ENCODE measurements at places on chromosomes 11 and 22.

- DNase-seq = no peak
These were observed 1454.7 kb downstream of the FAM181B start for GRCh38 chr11:81278991-81279390.

DNA sequence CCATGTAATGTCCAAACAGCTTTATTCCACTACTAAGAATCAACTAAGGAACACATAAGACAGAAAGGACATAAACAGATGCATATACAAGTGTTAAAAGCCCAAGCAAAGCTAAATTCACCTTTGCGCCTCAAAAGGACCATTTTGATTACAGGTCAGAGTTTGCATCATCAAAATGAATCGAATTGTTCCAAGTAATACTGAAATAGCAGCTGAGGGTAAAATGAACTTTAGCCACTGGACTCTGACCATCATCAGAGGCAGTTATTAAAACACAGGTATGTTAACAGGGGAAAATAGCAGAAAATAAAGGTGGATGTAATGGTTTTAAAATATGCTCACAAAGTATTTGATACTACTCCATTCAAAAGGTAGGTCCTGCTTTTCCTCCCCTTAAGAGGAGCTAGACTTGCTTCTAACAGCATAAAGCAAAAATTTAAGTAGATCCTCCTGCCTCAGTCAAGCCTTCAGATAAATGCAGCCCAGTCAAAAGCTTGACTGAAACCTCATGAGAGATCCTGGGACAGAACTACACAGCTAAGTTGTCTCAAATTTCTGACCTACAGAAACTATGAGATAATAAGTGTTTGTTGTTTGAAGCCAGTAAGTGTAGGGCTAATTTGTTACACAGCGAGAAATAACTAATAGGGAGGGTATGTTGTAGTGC is 35.4 kb downstream of the RBFOX2 start:
- DNase-seq = no peak

DNA sequence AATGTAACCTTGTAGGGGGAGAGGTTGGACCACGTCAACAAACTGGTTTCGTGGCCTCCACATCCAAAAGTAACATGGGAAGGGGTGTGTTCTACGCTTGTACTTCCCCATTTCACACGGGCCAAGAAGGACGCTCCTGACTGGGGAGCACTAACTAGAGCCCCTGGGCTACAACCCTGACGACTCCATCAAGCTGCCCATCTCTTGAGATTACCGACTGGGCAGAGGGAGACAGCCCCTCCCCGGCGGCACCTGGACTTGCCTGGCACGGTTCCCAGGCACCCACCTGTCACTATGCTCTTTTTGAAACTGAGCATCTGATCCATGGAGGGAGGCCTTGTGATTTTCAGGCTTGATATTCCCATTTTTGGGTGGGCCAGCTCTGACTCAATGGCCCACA is 68.5 kb downstream of the SHANK2 start:
- no peak for DNase-seq

- DNase-seq = no peak
These were observed 661.7 kb downstream of the TBC1D22A start for GRCh38 chr22:47423861-47424820.

DNA sequence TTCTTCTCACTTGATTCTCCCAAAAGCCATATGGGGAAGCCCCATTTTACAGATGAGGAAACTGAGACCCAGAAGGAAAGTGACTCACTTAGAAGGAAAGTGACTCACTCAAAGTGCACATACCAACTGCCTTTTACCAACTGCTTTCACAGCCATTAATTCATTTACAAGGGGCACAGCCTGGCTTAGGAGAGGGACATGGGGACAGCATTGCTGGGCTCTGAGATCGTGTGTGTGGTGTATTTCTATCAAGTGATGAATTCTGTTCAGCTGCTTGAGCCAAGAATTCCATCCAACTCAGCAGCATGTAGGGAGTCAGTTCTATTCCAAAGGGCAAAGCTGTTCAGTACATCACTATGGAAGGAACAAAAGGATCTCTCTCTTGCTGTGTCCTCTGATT is 23.5 kb upstream of the PAK1 start:
- DNase-seq = no peak

DNA sequence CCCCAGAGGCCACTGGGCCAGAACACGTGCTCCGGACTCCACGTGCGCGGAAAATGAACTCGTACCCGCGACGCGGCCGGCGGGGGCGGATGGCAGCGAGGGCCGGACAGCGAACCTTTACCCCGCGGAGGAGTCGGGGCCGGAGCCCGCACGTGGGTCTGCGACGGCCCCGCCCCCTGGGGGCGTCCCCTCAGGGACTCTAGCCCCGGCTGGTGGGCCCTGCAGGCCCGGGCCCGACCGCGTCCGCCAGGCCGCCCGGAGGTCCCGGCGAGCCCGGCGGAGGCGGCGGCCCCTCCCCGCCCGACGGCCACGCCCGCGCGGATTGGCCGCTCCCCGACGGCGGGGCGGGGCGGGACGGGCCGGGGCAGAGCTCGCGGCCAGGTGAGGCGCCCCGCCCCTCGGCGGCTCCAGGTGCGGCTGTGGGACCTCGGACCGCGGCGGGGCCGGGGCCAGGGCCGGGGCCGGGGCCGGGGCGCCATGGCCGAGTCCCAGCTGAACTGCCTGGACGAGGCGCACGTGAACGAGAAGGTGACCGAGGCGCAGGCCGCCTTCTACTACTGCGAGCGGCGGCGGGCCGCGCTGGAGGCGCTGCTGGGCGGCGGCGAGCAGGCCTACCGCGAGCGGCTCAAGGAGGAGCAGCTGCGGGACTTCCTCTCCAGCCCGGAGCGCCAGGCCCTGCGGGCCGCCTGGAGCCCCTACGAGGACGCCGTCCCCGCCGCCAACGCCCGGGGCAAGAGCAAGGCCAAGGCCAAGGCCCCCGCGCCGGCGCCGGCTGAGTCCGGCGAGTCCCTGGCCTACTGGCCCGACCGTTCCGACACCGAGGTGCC is at the start of gene FAM83F:
TSS of gene FAM83F (plus strand) at position 389 of the 827 bp plus-strand sequence. CDS start at position 478, 89 bp downstream.
- DNase-seq = no peak

DNA sequence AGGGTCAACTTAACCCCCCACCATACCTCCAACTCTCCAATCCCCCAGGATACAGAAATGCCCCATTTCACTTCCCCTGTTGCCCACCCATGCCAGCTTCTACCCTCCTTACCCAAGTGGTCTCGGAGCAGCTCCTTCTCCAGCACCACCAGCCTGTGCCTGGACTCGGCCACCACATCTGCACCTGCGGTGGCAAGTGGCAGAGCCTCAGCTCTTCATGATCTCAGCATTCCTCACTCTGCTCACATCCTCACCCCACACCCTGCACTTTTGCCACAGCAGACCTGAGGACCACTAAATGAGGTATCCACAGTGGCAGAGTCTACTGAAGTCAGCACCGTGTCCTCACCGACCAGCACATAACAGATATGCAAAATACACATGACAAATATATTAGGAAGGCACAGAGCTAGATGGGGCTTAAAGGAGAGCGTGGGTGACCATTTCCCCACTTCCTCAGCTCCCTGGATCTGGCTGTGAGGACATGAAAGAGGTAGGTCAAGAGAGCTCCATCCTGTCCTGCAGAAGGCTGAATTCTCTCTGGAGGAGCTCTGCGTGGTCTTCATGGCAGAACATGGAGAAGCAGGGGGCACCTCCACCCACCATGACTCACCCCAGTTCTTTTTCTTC is 9.7 kb downstream of the NHERF4 start:
- DNase-seq = no peak

- DNase-seq = peak; percentile 20
These were observed 4.5 kb downstream of the FOXR1 start for GRCh38 chr11:118975771-118976709.

DNA sequence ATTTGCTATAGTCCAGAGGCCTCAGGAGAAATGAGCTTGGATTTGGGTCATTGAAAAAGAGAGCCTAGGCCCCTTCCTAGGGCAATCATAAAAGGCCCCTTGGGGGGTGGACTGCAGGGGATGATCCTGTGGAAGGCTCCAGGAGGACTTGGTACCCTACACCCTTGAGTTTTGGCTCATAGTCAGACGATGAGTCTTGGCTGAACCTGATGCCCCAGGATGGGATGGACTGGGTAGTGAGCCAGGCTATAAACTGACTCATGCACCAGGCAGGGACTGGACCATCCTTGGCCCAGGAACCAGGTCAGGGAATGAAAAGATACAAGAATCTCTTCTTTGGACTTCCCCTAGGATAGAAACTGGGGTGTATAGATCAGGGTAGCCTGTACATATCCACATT is 54.2 kb downstream of the NAV2 start:
- DNase-seq = no peak

DNA sequence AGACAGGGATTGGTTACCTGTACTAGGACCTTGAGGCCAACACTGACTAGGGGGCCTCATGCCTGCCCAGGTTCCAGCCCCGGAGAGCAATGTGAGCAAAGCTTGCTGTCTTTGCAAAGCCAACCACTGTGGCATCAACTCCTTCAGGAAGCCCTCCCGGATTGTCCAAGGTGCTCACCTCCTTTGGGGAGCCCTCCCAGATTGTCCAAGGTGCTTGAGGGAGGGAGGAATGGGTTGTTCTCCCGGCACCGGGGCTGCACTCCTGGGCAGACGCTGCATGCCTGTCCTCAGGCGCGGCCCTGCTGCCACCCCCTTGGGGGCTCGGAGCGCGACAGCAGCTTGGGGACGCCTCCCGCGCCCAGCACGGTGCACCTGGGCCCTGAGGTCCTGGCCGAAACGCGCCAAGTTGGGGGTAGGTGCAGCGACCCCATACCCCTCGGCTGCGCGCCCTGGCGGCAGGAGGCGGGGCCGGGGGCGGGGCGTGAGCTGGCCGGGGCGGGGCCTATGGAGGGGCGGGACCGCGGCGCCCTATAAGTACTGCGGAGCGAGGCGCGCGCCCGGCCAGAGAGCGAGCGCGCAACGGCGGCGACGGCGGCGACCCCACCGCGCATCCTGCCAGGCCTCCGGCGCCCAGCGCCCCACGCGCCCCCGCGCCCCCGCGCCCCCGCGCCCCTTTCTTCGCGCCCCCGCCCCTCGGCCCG is at the start of gene CD81:
TSS of gene CD81 (plus strand) at position 560 of the 701 bp plus-strand sequence. CDS start 240 bp downstream, outside the sequence.
- DNase-seq = no peak

DNA sequence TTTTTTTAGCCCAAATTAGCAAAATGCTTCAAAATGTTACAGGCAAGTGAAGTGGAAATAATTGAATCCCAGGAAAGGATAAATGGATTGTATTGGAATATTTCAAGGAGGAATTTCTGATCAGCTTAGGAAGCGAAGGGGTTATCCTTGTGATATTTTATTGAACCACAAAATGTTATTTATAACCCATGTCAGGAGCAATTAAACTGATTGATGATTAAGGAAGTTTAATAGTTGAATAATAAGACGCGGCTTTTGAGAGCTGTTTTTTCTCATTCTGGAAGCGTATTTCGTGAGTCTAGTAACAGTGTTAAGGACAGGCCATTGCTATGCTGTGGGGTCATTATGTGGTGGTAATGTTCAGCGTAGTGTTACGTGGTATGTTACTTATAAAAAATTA is 192.3 kb downstream of the TBC1D22A start:
- DNase-seq = no peak

DNA sequence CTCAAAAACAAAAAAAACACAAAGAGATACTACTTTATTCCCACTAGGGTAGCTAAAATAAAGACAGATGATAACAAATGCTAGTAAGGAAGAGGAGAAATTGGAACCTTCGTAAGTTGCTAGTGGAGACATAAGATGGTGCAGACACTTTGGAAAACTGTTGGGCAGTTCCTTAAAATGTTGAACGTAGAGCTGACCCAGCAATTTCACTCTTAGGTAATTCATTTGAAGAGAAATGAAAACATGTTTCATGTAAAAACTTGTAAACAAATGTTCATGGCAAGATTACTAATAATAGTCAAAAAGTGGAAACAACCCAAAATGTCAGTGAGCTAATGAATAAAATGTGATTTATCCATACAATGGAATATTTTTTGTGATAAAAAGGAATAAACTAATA is 29.2 kb upstream of the ACAT1 start:
- DNase-seq = no peak

GRCh38 chr11:130522284-130522961 is 74.0 kb downstream of the ADAMTS15 start:
- no peak for DNase-seq

GRCh38 chr22:37726241-37726887 is 29.5 kb downstream of the TRIOBP start:
- DNase-seq = peak; percentile 58

- no peak for DNase-seq
These were observed 872.8 kb downstream of the BRD1 start for GRCh38 chr22:48954781-48955311.

- no peak for DNase-seq
These were observed 619 bp downstream of the LRRC75B start for GRCh38 chr22:24592058-24592850.

DNA sequence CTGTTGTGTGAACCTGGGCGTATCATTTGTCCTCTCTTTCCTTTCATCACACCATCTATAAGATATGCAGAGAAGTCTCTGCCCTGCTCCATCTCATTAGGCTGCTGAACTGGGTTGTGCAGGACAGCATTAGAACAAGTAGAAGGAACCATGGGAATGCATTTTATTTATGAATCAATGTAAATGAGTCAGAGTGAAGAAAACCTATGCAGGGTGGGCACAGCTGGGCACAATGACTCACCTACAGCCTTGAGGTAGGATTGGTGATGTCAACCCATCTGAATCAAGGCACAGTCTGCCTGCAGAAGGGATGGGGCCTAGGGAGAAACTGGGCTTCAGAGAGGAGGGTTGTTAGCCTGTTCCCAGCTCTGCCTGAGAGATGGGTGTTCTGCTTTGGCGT is 123.4 kb downstream of the CSNK2A3 start:
- DNase-seq = no peak

- peak; percentile 3 for DNase-seq
These were observed 29.0 kb upstream of the NAP1L4 start for GRCh38 chr11:3021125-3021524.

- DNase-seq = no peak
These were observed 53.1 kb upstream of the WNT11 start for GRCh38 chr11:76259299-76259908.

DNA sequence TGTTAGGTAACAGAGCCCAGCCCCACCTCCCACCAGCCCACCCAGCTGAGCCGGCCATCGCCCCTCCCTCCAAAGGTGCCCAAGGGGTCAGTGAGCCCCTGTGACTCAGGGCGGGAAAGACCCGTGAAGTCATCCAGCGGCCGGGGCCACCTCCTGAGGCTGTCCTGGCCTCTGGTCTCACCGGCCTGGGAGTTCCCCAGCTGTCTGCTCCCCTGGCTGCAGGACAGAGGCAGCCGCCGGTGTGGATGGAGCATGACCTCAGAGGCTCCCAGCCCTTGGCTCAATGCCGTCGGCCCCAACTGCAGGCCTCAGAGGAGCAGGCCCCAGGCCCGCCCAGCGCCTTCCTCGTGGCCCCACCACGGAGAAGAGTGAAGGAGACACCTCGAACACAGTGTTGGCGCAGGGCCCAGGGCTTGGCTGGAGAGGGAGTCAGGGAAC is 28.7 kb downstream of the RPL3 start:
- no peak for DNase-seq

- DNase-seq = no peak
These were observed 14.5 kb upstream of the PHLDA2 start for GRCh38 chr11:2943711-2944118.

DNA sequence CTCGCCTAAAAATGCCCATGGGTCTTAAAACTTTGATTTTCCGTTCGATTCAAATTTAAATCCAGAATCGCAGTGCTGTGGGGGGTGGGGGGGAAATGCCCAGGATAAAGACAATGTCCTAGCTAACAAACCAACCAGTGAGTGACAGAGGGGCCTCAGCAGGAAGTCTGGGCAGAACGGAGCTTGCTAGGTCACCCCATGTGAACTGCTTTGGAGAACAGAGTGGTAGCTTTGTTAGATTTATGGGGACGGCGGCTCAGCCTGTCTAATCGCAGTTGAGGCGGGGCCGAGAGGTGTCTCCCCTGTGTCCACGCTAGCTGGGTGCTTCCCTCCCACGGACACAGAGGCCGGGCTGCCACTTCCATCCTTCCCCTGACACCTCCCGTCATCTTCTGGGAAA is 243.9 kb downstream of the CTTN start:
- DNase-seq = no peak
